ENCODE measurements at places on chromosomes 2 and 18.

DNA sequence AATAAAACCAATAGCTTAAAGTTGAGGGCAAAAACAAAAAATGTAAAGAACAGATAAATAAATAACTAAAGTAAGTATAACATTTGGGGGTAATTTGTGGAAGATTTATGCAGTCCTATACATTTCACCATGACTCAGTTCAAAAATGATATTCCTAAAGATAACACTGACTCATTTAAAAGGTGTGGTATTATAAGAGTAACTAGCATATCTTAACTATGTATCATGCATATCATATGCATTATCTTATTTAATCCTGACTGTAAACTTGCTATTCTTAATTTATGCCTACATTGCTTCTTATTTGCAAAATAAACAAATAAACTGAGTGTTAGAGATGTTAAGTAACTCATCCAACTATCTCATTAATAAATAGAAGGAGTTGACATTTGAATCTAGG lies 726.5 kb upstream of the PKDCC start:
- no peak for DNase-seq

DNA sequence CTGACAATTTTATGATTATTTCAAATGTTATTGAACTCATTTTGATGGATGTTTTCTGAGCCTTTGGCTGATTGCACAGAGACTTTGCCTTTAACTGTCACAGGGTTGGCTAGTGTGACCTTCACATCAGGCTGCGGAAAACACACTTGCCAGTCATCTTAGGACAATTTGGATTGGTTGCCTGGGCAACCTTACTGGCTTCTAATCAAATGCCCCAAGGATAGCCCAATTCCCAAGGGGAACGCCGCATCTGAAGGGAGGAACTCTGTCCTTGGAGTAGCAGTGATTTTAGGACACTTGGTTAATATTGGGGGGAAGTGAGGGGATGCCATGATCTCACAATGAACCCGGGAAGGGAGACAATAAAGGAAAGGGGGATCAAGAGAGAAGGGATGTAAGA lies 29.5 kb downstream of the OSBPL6 start:
- no peak for DNase-seq

GRCh38 chr2:230947235-230947576 lies 22.2 kb upstream of the GPR55 start:
- DNase-seq, result no peak

DNA sequence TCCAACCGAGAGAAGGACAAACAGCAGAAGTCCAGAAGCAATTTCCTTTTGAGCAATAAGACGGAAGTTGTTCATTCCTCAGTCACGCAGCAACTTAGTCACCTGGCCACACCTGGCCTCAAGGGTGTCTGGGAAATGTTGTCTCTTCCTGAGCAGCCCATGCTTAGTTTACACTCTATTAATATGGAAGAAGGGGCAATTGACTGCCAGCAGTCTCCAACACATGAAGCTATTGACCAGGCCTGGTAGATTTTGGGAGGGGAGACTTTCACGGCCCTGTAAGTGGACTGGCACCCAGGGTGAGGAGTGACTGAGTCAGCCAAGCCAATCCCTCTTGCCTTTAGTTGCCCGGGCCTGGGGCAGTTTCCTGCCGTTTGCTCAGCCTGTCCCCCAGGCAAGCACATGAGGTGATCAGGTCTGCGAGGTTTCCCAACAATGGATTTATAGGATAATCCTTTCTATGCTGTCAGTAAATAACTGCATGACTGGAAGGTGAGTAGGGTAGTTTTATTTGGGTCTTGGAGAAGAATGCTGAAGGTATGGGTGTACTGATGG lies 43.8 kb upstream of the PPP4R1 start:
- no peak for DNase-seq

DNA sequence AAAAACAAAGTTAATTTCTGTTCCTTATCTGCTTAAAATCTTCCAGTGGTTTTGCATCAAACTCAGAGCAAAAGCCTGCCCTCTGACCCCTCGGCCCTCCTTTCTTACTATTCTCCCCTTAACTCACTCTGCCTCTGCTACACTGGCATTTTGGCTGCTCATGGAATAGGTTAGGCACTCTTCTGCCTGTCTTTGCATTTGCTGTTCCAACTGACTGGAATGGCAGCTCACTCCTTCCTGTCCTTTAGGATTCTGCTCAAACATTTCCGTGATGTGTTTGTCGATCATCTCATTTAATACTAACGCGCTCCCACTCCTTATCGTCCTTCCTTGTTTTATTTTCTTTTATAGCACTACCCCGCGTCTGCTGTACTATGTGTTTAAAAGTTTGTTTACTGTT lies 815 bp downstream of the CEBPZ start:
- no peak for DNase-seq

- no peak for DNase-seq
Measured at GRCh38 chr18:49709347-49709690, 104.0 kb downstream of the ACAA2 start.

GRCh38 chr2:198478361-198478760 lies 674.0 kb downstream of the PLCL1 start:
- DNase-seq, result no peak

- no peak for DNase-seq
Measured at GRCh38 chr2:15263976-15264685, 297.0 kb downstream of the NBAS start.

DNA sequence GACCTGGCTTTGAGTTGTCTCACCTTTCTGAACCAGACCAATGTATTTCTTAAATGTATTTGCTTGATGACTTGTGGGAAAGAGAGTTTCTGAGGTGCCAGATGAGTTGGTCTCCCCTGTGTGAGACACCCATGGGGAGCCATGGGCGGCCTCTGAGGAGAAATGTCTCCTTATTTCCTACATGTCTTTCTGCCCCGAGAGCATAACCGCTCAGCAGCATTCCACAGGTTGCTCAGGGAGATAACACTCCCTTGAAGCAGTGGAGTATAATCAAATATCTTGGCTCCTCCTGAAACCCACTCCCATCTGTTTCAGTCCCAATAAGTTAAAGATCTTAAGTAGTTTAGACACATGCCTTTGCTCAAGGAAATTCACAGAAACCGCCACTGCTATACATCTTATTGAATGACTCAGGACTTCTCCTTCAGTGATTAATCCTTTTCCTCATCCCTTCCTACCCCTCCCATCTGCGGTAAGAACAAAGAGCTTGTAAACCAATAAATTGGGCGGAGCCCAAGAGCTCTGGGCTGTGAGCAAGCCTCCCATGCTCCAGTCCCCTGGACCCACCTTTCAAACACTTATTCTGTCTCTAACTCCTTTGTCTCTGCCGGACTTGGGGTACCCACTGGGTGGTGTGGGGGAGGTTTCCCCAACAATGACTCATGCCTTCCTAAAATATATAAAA lies 285.5 kb upstream of the LRRTM4 start:
- no peak for DNase-seq

DNA sequence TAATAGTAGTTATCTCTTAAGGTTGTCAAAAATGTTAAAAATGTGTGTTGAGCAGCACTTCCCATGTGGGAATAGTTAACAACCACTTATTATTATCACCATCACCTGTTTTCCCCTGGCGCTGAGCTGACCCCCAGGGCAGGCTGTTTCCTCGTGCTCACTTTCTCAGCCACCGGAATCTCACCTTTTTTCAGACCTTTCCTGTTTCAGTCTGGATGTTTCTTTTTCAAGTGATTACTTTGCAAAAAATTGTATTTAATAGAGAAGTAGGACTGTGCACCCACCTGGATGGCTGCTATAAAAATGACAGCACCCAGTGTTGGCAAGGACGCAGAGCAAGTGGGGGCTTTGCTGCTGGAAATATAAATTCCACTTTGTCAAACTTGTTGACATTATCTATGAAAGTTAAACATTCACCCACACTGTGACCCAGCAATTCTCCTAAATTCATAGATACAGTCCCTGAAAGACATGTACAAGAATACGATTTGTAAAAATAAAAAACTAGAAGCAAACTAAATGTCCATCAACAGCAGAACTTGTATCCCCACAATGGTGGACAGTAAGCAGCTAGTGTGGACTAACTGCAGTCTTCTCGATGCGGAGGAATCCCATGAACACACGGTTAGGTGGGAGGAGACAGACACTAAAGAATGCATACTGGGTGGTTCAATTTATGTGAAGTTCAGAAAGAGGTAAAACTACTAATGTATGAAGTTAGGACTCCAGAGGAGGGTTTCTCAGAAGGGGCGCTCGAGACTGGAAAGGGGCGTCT lies 66.5 kb downstream of the SOWAHC start:
- no peak for DNase-seq

DNA sequence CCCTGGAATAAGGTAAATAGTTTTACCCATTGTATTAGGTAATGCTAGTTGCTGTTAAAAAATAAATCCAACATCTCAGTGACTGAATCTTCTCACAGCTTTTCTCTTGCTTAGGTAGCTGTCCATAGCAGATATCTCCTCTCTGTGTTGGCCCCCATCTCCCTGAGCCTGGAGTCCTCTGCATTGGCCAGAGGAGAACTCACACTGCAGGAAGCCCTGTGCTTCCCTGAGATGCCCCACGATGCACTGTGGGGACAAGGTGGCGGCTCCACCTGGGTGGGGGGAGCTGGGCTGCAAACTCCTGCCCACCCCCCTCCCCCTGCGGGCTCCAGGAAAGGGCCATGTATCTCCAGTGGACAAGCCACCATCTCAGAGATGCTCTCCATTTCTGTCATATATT lies 80.4 kb upstream of the SALL3 start:
- no peak for DNase-seq

DNA sequence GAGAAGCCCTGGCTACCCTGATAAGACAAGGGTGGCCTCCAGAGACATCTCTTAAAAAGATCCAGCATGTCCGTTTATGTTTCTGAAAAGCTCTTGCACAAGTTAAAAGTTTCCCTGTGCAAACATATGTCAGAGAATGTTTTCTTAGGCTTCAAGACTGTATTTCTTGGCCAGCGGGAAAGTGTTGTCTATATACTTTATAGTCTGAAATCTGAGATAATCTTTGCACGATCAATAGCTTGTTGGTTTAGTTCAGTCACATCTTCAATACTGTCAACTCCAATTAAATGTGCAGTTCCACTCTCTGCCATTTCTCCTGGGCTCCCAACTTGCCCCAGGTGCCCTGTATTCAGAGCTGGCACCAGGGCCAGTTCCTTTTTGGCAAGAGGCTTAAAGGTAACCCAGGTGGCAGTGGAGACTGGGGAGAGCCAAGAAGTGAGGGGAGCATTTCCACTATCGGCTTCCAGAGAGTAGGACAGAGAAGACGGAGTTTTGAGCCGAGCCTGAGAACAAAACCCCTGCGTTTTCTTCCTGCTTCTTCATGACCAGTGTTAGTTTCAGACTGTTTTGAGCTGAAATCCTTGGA lies 64.4 kb downstream of the ACOXL start:
- no peak for DNase-seq

GRCh38 chr2:145268931-145269330 lies 749.0 kb upstream of the ZEB2 start:
- DNase-seq, result no peak

Data from activated CD4-positive, alpha-beta memory T cell treated with anti-CD3 and anti-CD28 coated beads, Interleukin-2, amount 10 ng/mL, durations not matched to agents 7 days and 5 days (primary cell).